ENCODE measurements at places on chromosomes 1 and 21. TPM values are rescaled to one million over a fixed set of nuclear protein-coding genes. Genes with fewer than 3 reads are reported as not detected.
A peak's percentile ranks its signal among the peaks of the same experiment; 100 is the strongest.

GRCh38 chr1:35278886-35279554, 10.5 kb downstream of the ZMYM4 start:
- DNase-seq = peak; percentile 47

DNA sequence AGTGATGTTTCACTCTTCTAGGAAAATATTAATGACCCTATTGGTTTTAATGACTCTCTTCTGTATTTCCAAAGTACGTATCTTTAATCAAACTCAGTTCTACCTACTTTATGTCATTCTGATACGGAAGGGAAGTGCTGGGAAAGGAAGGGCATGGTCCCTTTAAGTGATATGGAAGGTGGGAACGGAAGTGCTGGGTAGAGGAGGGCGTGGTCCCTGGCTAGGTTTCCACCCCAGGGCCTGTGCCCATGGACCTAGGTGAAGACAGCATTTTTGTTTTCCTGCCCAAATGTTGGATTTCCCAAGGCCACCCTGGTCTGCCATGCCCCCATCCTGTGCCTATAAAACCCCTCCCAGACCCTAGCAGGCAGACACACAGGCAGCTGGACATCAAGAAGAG, 24.0 kb downstream of the RGS4 start:
- no peak for DNase-seq

DNA sequence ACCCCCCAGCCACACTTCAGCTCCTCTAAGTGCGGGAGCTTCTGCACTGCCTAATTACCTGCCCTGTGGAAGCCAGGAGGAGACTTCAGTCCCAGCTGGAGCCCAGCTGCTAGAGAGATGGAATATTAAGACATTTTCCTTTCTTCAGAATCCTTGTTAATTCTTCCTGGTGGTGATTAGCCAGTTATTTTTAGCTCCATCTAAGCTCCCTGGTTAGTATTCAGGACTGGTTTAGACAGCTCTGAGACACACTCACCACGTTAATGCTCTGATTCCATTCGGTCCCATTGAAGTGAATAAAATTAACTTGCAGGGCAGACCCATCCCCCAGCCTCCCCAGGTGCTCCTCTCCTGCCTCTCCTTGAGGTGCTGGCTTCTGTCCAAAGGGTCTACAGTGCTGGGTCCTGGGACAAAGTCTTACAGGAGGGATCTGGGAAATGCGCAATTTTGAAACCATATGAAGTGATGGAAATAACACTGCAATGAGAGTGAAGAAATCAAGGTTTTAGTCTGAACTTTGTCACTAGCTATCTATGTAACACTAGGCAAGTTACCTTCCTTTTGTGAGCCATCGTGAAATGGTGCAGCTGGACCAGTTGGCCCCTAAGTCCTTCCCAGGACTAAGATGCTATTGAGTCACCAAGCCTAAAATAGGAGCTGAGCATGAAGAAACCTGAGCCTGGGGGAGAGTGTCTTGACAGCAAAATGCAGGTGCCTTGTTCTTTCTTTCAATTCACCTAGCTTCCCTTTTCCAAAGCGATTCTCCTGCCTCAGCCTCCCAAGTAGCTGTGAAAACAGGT, 117.4 kb upstream of the ATP1A1 start:
- no peak for DNase-seq

DNA sequence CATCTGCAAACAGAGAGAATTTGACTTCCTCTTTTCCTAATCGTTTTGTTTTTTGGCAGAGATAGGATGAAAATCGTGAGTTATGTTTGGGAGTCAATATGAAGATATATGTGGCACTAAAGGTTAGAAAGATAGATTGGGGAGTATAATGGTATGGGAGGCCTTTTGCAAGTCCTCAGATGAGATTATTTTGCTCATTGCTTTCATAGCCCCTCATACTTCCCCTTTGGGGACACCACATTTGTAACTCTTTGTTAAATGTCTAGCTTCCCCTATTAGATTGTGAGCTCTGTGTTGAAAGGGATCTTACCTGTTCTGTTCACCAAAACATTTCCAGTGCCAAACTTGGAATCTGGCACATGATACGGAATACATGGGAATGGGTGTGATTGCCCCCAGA, 30.2 kb downstream of the RAVER2 start:
- no peak for DNase-seq

DNA sequence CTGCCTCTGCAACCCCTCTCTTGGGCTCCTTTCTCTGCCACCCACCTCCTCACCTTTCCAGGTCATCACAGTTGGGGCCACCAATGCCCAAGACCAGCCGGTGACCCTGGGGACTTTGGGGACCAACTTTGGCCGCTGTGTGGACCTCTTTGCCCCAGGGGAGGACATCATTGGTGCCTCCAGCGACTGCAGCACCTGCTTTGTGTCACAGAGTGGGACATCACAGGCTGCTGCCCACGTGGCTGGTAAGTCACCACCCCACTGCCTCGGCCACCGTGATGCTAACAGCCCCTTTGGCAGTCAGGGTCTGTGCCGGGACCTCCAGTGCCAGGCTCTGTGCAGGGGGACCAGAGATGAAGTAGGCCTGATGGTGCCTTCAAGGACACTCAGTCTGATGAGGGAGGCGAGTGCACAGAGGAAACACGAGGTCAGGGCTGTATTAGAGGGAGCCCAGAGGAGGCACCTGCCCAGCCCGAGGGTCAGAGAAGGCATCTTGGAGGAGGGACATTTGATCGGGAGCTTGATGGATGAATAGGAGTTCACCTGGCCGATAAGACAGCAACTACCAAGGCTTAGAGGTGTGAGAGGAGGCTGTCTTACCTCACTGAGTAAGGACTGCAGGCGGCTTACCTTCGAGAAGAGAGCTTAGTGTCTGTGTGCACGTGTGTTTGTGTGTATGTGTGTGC, 18.1 kb downstream of the PCSK9 start:
- no peak for DNase-seq

- DNase-seq = no peak
Measured at GRCh38 chr1:229326601-229327000, 16.2 kb downstream of the CCSAP start.

- no peak for DNase-seq
Measured at GRCh38 chr1:2104621-2105427, 54.6 kb downstream of the PRKCZ start.

Gene PRAMEF18
- total RNA-seq = not detected

Gene CCDC185
- not detected for total RNA-seq
